ENCODE measurements at places on chromosomes 5 and 9. TPM values are rescaled to one million over a fixed set of nuclear protein-coding genes. Genes with fewer than 3 reads are reported as not detected.

DNA sequence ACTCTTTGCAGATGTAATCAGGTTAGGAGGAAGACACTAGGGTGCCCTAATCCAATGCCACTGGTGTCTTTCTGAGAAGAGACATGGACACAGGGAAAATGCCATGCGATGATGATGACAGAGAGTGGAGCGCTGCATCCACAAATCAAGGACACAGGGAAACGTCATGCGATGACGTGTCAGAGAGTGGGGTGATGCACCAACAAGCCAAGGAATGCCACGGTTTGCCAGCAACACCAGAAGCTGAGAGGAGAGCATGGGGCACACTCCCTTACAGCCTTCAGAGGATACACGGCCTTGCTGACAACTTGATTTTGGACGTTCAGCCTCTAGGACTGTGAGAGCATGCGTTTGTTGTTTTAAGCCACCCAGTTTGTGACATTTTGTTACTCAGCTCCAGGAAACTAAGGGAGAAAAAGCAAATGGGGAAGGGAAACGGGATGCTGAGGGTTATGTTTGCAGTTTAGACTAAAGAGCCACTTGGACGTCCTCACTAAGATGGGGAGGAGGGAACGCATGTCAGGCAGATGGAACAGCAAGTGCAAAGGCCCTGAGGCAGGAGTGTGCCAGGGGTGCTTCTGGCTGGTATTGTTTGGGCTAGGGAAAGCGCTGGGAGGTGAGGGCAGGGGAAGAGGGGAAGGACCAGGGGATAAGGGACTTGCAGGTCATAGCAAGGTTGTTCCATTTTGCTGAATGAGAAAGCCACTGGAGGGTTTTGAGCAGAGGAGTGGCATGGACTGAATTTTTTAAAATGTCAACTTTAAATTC lies 2.5 kb upstream of the TENT4A start:
- no peak overlapping the region for H3K4me3 ChIP-seq
- DNase-seq: no peak
- H3K27me3 ChIP-seq: no peaks in the 10 kb centered on the region
- no peaks in the 10 kb centered on the region for H3K36me3 ChIP-seq

- H3K4me3 ChIP-seq: no peak overlapping the region
- no peaks in the 10 kb centered on the region for H3K27me3 ChIP-seq
- DNase-seq: no peak
Measured at GRCh38 chr9:109517901-109518377, 19.8 kb upstream of the PTPN3 start.

GRCh38 chr5:96189028-96189826 lies 227.6 kb upstream of the ELL2 start:
- H3K36me3 ChIP-seq: no peaks in the 10 kb centered on the region
- no peak overlapping the region for H3K27ac ChIP-seq
- no peaks in the 10 kb centered on the region for H3K4me1 ChIP-seq
- H3K27me3 ChIP-seq: no peaks in the 10 kb centered on the region

DNA sequence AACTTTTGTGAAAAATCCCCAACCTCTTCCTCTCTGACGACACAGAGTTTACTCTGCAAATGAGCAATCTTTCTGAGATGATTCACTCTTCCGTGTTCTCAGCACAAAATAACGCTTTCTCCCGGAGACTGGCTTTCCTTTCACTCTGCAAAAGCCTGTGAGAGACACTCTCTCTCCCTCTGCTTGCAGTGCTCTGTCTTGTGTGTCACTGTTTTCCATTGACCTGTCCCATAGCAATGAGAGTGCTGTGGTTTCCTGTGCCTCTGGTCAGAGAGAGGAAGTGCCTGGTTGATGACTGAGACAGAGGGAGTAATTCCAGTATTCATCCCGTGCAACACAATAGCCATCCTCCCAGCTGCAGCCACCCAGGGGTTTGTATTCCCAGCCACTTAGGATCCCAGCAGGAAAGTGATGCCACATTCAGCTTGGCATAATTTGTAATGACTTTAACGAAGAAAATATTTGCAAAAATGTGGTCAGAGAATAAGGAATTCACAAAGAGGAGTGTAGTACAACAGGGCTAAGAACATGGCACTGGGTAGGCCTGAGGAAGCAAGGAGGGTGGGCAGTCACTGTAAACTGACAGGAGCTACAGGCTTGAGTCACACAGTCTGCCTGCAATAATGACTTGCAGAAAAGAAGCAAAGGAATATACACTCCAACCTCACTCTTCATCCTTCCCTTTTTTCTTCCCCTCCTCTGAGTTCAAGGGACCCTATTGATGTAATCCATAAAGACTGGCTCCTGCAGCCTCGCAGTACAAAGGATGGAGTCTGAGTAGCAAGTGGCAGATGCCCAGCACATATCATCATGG lies 463.5 kb upstream of the RGMB start:
- H3K4me1 ChIP-seq: peaks cover 63% of the 10 kb centered on the region
- peak overlapping the region; percentile 10 for H3K4me3 ChIP-seq
- peak; percentile 95 for DNase-seq
- no peaks in the 10 kb centered on the region for H3K27me3 ChIP-seq
- H3K27ac ChIP-seq: peak overlapping the region; percentile 97

DNA sequence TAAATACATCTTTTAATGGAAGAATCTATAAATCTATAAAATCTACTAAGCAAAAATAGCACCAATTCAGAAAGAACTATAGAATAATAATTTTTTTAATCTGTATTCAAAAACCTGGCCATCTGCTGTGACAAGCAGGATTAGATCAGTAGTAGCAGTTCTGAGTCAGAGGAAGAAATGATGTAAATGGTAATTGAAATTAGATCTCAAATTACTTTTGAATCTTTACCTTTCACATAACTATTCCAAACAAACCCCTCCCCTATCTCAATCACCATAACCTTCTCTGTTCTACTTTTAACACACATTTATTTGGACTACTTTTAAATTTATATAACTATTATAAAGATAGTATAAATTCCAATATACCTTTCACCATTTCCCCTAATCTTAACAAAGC lies 727.8 kb upstream of the FAM174A start:
- DNase-seq: peak; percentile 7
- no peaks in the 10 kb centered on the region for H3K27me3 ChIP-seq
- no peak overlapping the region for H3K4me3 ChIP-seq
- H3K36me3 ChIP-seq: no peaks in the 10 kb centered on the region
- no peaks in the 10 kb centered on the region for H3K4me1 ChIP-seq

- no peak overlapping the region for H3K27ac ChIP-seq
- no peaks in the 10 kb centered on the region for H3K27me3 ChIP-seq
- no peak overlapping the region for H3K4me3 ChIP-seq
- H3K36me3 ChIP-seq: no peaks in the 10 kb centered on the region
- no peaks in the 10 kb centered on the region for H3K4me1 ChIP-seq
- DNase-seq: no peak
Measured at GRCh38 chr9:125391704-125392103, 130.1 kb downstream of the GAPVD1 start.

GRCh38 chr5:36521838-36522745 lies 84.3 kb upstream of the SLC1A3 start:
- no peak overlapping the region for H3K27ac ChIP-seq
- no peaks in the 10 kb centered on the region for H3K4me1 ChIP-seq
- H3K4me3 ChIP-seq: no peak overlapping the region
- no peaks in the 10 kb centered on the region for H3K36me3 ChIP-seq
- DNase-seq: no peak

- no peak for DNase-seq
- no peaks in the 10 kb centered on the region for H3K4me1 ChIP-seq
- no peaks in the 10 kb centered on the region for H3K36me3 ChIP-seq
- no peaks in the 10 kb centered on the region for H3K27me3 ChIP-seq
- H3K4me3 ChIP-seq: no peak overlapping the region
Measured at GRCh38 chr9:80841888-80842287, 847.5 kb downstream of the TLE1 start.

DNA sequence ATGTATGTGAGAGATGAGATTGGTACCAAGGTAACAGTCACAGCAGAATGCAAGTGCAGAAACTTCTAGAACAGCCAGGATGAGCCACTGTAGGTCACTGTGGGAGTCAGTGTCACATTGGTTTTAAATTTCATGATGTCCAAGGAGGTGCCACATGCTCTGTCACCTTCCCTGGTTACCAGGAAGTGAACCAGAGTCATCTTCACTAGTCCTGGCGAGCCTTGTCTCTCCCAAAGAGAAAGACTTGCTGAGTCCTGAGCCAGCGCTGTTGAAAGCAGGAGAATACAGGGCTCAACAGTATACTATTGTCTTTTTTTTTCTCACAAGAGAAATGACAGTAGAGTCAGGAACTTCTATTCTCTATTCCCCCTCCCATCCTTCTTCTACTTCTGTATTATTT lies 615.5 kb downstream of the RAB3C start:
- no peaks in the 10 kb centered on the region for H3K36me3 ChIP-seq
- no peaks in the 10 kb centered on the region for H3K4me1 ChIP-seq
- no peak overlapping the region for H3K4me3 ChIP-seq

- no peak for DNase-seq
- no peaks in the 10 kb centered on the region for H3K27me3 ChIP-seq
- no peaks in the 10 kb centered on the region for H3K36me3 ChIP-seq
- H3K4me1 ChIP-seq: peaks cover 12% of the 10 kb centered on the region
Measured at GRCh38 chr5:149438711-149439132, 59.6 kb upstream of the IL17B start.

The SPAG8 gene
- total RNA-seq: 0.69 TPM

The PCDHGB3 gene
- 1.7 TPM for total RNA-seq

The GRIA1 gene
- not detected for total RNA-seq

The LHX3 gene
- total RNA-seq: not detected

The TMEM171 gene
- total RNA-seq: 5.0 TPM

The HAND1 gene
- not detected for total RNA-seq

The SMIM33 gene
- total RNA-seq: not detected

The C5orf58 gene
- total RNA-seq: not detected

The TRIM23 gene
- total RNA-seq: 10.6 TPM

The WNK2 gene
- total RNA-seq: not detected

The PFN3 gene
- total RNA-seq: not detected

The OBP2B gene
- not detected for total RNA-seq

The FBXL7 gene
- total RNA-seq: 32.2 TPM
